ENCODE measurements at places on chromosomes 2 and 18. TPM values are rescaled to one million over a fixed set of nuclear protein-coding genes. Genes with fewer than 3 reads are reported as not detected.

DNA sequence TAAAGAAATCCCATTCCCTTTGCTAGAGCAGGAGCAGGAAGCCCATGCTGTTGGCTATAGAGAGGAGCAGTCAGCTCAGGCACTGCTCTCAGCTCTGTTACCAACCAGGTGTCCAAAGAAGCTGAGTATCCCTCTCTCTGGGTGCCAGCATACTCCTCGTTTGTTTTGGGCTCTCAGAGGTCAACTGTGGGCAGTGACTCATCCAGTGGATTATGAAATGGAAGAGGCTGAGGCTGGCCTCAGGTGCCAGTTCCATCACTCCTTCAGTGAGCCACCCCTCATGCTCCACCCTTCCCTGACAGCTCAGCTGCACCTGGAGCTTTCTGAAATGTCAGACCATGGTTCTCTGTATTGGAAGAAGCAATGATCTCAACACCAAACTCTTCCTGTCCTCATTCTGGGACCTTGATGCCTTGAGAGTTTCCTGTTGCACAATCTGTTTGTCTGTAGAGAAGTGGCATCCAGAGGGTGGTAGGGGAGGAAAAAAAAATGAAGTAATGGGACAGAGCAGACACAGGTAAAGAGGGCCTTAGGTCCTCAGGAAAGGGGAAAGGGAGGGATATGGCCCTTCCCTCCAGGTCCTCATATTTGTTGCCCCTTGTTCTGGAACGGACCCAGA, 31.2 kb upstream of the EN1 start:
- DNase-seq = no peak

DNA sequence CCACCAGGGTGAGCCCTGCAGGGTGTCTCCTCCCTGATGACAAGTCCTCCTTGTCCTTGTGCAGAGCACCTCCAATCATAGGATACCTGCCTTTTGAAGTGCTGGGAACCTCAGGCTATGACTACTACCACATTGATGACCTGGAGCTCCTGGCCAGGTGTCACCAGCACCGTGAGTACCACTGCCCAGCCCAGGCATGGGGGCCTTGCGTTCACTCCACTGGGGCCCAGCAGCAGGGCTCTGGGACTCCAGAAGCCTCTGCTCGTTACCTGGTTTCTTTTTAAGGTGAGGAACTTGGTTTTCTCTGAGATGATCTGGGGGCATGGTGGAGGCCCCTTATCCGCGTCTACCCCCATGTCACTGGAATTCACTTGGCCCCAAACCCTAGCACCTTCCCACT, 36.5 kb upstream of the RPL31 start:
- no peak for DNase-seq

GRCh38 chr2:20361893-20362292, 11.2 kb upstream of the PUM2 start:
- no peak for DNase-seq

GRCh38 chr2:139123795-139124194, 343.6 kb upstream of the NXPH2 start:
- DNase-seq = no peak

Gene LRRC30
- total RNA-seq = not detected
